ENCODE measurements at places on chromosomes 11 and 22.
A peak's percentile ranks its signal among the peaks of the same experiment; 100 is the strongest.

GRCh38 chr11:87215236-87215635 is 177.5 kb downstream of the TMEM135 start:
- no peak for DNase-seq

- no peak for DNase-seq
Measured at GRCh38 chr11:45391168-45391850, 105.2 kb upstream of the SYT13 start.

- no peak for DNase-seq
Measured at GRCh38 chr22:32652645-32653270, 148.7 kb upstream of the TIMP3 start.

DNA sequence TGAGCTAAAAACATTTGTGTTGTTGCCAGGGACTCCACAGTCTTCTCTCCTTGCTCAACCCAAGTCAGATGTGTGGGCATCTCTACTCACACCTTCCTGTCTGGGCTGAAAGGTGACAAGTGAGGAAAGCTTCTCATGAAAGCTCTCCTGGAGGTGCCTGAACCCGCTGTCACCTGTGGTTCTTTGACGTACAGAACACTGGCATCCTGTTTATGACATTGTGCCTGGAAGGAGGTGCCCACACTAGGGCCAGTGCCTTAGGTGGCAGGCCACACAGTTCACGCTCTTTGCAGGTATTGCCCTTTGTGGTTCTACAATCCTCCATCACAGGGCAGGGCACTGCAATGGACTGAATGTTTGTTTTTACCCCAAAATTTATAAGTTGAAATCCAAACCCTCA is 108.5 kb downstream of the CD44 start:
- DNase-seq = no peak

DNA sequence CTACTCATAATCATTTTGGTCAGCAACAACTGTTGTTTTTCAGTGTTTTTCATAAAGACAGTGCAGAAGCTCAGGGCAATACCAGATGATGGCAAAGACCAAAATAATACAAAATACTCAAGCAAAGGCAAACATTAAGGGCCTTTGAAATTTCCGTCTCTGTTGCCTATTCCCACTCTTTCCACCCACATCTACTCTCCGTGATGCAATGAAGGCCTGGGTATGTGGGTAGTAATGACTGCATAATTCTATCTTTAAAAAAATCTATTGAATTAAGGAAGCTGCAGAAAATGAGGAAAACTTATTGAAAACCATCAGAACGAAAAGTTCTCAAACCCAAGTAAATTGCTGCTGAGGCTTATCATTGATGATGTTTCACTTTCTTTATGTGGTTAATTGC is 203.3 kb downstream of the MAML2 start:
- DNase-seq = no peak

DNA sequence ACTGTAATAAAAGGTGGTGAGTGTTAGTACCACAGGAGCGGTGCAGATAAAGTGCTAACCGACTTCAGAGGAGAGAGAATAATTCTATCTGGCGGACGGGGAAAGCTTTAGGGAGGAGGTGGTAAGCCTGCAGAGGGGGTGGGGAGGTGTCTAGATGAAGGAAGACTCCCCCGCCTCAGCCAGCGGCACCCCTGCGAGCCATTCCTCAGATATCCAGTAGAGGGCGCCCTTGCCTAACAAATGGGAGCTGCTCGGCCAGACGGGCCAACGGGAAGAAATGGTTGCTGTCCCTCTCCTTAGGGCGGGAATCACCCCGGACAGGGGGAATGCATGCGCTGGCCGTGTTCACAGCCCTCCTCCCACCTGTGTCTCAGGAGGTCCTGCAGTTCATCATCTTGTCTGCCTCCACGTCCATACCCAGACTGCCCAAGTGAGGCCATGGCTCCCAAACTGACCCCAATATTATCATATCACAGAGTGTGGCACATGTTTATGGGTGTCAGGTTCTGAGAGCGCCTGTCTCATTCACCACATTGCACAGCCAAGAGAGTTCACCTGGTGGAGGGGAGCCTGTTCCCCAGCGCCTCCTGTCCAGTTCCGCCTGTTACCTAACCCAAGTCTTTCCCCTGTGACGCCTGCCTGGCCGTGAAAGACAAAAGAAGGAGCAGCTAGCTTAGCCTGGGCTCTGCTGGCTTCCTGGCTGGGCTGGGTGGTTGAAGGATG is 85.5 kb downstream of the ST3GAL4 start:
- DNase-seq = peak; percentile 71

DNA sequence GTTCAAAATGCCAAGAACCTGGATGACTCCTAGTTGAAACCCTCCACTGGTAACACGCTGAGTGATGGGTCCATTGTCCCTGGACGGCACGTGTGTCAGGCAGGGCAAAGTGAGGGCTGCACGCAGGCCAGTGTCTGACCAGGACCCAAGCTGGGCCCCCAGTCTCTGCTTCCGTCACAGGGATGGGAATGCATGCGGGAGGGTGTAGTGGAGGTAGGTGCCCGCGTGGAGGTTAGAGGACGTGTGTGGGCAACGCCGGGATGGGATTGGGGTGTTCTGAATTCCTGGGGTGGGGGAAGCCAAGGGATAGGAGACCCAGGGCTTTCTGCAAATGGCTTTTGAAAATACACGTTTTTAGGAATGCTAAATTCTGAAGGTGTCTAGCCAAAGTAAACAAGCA is 943.3 kb downstream of the BRD1 start:
- DNase-seq = no peak

DNA sequence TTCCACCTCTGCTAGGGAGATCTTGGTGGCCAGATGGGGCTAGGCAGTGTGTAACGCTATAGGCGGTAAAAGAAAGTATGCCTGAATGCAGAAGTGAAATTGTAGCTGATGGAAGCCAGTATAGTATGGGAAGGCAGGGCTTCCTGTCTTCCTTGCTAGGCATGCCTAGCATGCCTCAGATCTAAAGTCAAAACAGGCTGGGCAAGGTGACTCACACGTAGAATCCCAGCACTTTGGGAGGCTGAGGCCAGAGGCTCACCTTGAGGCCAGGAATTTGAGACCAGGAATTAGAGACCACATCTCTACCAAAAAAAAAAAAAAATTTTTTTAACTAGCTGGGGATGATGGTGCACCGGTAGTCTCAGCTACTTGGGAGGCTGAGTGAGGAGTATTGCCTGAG is 281.7 kb upstream of the MTNR1B start:
- DNase-seq = no peak

DNA sequence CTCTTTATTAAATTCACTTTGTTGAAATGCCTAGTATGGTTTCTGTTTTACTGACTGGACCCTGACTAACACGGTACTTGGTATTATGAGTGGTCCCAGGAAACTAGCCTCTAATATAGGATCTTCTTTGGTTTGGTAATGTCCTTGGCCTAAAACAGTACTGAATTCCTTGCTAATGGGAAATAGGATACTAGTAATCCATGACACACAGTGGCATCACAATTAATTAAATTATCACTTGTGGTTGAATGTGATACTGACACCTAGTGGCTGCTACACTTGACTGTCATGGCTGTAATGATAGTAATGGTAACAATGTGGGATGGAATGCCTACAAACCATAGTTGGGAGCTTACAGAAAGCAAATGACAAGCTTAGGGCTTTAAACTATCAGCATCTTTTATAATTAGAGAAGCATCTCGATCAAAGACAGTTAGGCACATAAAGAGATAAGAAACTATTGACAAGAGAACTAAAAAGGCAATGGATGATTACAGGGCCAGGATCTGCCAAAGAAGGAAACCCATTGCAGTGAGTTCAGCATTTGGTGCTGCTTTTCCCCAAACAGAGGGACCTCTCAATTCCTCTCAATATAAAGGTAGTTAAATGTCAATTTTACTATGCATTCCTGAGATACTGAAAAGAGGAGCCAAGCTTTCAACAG is 8.6 kb downstream of the DNHD1 start:
- DNase-seq = peak; percentile 73

DNA sequence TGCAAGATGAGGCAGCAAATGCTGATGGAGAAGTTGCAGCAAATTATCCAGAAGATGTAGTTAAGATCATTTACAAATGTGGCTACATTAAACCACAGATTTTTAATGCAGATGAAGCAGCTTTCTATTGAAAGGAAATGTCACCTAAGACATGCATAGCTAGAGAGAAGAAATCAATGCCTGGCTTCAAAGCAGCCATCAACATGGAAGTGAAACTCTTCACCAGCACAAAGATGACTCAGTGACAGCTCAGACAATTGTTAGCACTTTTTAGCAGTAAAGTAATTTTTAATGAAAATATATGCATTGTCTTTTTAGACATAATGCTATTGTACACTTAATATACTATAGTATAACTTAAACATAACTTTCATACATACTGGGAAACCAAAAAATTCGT is 71.4 kb downstream of the FANCF start:
- no peak for DNase-seq

DNA sequence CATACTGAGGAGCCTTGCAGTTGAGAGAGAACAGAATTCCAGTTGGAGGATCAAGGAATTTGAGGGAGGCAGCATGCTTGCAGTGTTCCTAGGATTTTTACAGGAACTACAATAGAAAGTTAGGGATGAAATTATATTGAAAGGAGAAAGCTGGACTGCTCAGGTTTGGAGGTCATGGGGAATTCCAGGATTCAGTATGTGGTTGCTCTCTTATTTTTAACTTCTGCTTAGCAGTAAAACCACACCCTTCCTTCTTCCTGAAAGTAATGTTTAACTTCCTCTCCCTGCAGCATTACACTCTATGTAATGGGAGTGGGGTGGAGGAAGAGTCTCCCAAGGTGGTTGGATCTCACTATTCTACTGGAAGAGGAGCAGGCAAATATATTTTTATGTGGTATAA is 31.3 kb downstream of the CTNND1 start:
- peak; percentile 35 for DNase-seq

Data from fibroblast of the aortic adventitia (primary cell).